ENCODE measurements at places on chromosomes 4 and X.
A peak's percentile ranks its signal among the peaks of the same experiment; 100 is the strongest.

DNA sequence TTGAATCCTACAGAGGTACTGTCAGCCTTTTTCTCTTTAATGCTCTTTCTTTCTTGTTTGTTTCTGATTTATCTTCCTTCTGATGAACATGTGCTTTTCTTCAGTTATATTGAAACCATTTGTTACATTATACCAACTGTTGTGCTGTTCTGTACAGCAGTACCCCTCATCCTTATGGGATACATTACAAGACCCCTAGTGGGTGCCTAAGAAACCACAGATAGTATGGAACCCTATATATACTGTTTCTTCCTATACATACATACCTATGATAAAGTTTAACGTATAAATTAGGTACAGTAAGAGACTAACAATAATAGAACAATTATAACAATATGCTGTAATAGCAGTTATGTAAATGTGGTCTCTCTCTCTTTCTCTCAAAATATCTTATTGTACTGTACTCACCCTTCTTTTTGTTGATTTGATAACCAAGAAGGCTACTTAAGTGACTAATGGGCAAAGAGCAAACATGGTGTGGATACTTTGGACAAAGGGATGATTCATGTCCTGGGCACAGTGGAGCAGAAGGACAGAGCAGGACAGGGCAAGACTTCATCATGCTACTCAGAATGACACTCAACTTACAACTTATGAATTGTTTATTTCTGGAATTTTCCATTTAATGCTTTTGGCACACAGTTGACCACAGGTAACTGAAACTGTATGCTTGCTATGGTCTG lies 10.7 kb upstream of the YIPF7 start:
- no peak for DNase-seq

- no peak for DNase-seq
Measured at GRCh38 chr4:101103381-101104142, 243.8 kb downstream of the PPP3CA start.

DNA sequence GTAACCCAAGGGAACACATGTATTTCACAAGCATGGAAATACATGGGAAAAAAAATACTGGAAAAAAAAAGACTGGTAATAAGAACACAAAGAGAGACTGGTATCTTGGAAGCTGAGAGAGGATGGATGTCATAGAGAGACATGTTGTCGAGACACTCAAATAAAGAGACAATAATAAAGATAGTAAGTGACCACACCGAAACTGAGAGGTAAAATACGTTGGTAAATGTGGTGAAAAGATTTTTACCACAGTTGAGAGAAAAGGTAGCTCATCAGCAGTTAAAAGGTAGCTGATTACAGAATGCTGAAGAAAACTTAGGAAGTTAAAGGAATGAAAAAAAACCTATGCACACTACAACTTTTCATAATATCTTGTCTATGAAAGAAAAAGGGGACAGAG lies 81.1 kb downstream of the ARAP2 start:
- DNase-seq = no peak

- DNase-seq = no peak
Measured at GRCh38 chrX:79096145-79096556, 48.3 kb upstream of the GPR174 start.

GRCh38 chrX:135434258-135435138 lies 12.8 kb downstream of the SMIM10L2A start:
- no peak for DNase-seq

DNA sequence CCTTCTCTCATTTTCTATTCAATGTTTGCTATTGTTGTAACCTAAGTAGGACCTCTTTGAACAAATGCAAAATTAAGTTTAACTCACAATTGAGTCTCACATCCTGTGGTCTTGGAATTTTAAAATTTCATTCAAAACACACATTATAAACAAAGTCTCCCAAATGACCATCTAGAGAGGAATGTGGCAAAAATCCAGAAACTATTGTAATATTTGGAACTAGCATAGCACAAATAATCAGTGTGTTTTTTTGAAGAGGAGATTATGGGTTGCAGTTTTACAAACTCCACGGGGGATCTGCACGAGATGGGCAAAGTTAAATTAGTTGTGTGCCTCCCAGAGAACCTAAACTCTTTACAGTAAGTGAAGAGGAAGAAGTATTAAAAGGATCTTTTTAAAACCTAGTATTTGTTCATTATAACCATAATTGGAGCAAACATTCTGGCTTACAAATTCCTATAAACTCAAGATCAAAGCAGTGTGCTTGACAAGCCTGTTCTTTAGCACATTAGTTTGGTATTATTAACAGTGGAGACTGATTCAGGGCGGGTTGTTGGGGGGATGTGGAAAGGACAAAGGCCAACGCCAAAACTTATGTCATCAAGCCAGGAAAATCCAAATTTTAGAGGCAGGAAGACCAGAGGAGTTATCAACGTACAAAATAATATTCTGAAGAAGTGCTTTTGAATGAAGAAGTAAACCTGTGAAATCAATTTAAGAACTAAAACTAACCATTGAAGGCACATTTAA lies 22.4 kb upstream of the RBPJ start:
- peak; percentile 88 for DNase-seq

GRCh38 chr4:22062676-22063075 lies 114.1 kb upstream of the KCNIP4 start:
- DNase-seq = no peak

DNA sequence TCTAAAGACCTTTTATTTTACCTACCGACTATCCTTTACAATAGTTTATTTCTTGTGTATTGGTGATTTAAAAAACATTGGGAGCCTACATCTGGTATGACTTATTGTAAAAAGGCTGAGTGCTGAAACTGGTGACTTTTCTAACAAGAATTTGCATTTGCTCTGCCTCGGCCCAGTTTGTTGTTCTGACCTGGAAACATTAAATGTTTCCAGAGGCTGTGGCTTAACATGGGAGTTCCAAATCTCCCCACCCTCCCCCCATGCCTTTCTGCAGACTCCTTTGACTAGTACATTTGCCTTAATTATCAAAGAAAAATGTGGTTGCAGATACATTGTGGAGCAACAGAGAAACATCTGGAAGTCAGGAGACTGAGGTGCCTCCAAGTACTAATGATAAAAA lies 39.8 kb downstream of the SPCS3 start:
- peak; percentile 84 for DNase-seq

- no peak for DNase-seq
Measured at GRCh38 chr4:6965329-6965728, 55.7 kb downstream of the TBC1D14 start.

- peak; percentile 44 for DNase-seq
Measured at GRCh38 chrX:115378471-115378870, 89.0 kb downstream of the LUZP4 start.

DNA sequence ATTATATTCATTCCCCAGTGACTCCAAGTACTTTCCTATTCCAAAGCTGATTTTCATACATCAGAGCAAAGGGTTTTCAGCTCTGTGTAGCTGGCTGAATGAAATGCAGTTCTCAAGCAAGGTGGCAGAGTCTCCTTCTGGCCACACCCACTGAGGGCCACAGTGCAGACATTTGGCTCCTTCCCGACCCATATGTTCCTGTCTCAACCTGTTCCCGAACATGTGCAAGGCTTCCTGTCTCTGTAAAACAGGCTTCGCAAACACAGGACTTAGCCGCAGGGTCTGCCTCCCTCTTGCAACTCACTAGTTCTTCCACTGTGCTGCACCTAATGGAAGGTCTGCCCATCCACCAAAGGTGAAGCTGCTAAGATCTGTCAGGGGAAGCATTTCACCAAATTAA lies 249.2 kb downstream of the MID1IP1 start:
- no peak for DNase-seq

- peak; percentile 67 for DNase-seq
Measured at GRCh38 chr4:150769248-150769647, 187.3 kb downstream of the MAB21L2 start.

DNA sequence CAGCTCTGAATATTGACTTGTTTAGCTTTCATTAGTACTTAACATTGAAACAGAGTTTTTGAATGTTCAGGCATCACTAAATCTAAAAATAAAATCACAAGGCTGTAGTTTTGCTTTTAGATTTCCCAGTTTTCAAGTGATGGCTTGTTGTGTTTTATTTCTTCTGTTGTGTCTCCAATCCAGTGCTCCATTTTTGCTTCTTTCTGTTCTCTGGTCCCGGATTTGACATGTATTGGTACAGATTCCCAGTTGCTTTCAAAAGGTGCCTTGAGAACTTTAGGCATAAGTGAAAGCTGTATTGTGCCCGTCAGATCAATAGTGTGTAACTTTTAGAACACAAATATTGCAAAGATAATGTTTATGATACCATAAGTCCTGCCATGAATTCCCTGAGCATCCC lies 53.2 kb downstream of the ARHGAP10 start:
- DNase-seq = no peak

- peak; percentile 63 for DNase-seq
Measured at GRCh38 chr4:22391551-22391950, 124.3 kb downstream of the ADGRA3 start.

DNA sequence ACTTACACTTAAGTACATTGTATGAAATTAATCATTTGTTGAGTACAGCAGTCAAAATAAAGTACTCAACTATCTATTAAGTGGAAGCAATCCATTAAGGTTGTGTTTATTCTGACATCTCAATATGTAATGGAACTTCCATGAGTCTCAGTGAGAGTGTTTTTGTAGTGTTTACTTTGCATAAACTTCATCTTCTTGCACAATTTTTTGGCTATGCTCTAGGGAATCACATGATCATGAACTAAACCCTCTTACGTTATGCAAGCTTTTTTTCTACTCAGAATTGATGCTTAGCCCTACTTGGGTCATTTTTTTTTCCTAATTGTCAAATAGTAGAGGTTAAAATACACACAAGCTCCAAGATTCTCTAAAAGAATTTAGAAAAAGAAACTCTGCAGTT lies 21.1 kb upstream of the PIGA start:
- no peak for DNase-seq

- DNase-seq = no peak
Measured at GRCh38 chr4:169567916-169568315, 44.5 kb downstream of the NEK1 start.

DNA sequence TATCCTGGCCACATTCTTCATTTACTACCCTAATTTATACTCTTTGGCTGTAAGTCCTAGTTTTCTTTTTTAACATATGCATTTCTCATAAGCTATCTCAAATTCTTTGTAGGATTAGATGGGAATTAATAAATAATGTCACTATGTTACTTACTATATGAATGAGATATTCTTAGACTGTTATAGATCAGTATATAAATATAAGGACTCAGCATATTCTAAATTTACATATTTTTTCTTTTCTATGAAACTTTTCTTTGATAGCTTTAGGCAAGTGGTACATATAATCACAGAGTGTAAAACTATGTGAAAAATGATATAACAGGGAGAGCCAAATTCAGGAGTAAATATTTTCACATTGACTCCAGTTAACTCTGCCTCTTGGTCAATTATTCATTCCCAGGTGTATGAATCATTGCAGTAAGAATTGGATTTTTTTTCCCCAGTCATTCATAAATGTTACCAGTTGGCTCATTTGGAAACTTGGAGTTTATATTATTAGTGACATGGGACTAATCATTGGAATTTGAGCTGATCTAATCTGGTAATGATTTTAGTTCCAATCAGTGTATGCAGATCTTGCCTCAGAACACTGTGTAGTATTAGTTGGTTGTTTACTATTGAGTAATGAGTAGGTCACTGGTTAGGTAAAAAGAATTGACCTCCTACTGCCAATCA lies 25.3 kb downstream of the FHIP1A start:
- DNase-seq = peak; percentile 39
